ENCODE measurements at places on chromosomes 7 and 10. TPM values are rescaled to one million over a fixed set of nuclear protein-coding genes. Genes with fewer than 3 reads are reported as not detected.

DNA sequence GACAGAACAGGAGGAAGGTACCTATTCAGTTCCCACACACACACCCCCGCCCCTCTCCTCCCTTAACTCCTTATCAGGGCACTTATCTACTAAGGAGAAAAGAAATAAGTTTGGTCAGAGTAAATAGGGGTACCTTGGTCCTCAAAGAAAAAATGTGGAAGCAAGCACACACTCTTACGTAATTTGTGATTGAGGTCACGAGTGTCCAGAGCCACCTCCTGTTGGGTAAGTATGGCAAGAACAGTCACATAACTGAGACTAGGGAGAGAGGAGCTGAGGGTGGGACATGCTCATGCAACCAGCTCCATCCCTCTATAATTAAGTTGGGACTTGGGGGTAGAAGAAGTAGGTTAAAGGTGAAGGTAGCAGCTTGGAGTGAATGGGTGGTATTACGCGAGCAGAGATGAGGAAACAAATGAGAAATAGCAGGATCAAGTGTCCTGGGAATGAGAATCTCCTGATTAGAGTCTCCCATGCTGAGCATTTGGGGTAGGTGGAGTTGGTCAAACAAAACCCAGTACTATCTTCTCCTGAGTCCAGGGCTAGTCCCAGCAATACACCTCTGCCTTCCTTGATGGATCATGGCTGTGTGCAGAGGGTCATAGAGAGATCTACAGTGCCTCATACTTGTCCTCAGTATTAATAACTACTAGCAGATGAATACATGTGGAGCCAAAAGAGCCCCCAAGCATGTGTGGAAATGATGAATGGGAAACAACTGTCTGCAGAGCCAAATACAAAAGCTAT, 77.1 kb downstream of the GSAP start:
- no peaks in the 10 kb centered on the region for H3K36me3 ChIP-seq
- no peak overlapping the region for H3K4me3 ChIP-seq
- H3K4me1 ChIP-seq, result no peaks in the 10 kb centered on the region
- H3K27ac ChIP-seq, result no peak overlapping the region
- no peaks in the 10 kb centered on the region for H3K27me3 ChIP-seq
- DNase-seq, result no peak

GRCh38 chr10:71259815-71260501, 47.6 kb downstream of the UNC5B start:
- H3K4me3 ChIP-seq, result no peak overlapping the region
- peak; percentile 58 for DNase-seq
- peak overlapping the region; percentile 49 for H3K27ac ChIP-seq
- no peaks in the 10 kb centered on the region for H3K27me3 ChIP-seq
- H3K4me1 ChIP-seq, result peaks cover 16% of the 10 kb centered on the region

GRCh38 chr10:98482096-98482495, 35.4 kb upstream of the HPS1 start:
- no peaks in the 10 kb centered on the region for H3K27me3 ChIP-seq
- H3K4me1 ChIP-seq, result peaks cover 2% of the 10 kb centered on the region

Gene PSMA2
- polyA plus RNA-seq, result 181 TPM

DNA sequence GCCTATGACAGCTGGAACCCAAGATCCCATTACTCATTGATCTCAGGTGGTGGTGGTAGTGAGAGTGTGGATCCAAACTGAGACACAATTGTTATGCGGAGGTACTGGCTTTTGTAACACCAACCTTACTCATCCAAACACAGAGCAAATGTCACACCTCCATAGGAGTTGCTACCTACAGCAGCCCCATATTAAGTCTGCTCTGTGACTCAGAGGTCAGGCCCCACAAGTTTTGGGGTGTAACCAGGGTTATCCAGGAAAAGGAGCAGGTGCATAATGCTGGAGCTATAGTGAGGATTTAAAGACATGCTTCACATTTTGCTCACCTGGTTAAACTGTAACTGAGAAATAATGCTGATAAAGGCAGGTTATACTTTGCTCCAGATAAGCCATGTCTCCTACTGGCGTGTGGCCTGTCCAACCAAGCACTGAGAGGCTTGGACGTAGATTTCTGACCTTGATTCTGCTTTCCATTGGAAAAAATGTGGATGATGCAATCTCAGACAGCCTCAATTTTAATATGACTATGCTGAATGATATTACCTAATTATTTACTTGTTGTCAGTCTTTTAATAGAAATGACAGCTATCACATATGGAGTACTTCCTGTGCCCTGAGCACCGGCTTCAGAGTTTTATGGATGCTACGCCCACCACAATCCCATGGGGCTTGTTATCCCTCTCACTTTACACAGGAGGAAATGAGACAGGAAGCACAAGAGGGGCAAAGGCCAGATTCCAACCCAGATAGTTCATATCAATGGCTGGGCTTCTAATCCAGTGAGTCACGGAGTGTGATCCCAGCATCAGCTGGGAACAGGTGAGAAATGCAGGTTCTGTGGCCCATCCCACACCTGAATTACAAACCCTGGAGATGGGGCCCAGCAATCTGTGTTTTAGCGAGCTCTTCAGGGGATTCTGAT, 181.3 kb downstream of the CHN2 start:
- H3K27me3 ChIP-seq, result no peaks in the 10 kb centered on the region
- H3K4me3 ChIP-seq, result no peak overlapping the region

Gene CCDC172
- polyA plus RNA-seq, result not detected

GRCh38 chr7:93203496-93203895, 22.8 kb downstream of the HEPACAM2 start:
- no peak for DNase-seq
- no peaks in the 10 kb centered on the region for H3K4me1 ChIP-seq
- no peaks in the 10 kb centered on the region for H3K36me3 ChIP-seq
- no peak overlapping the region for H3K27ac ChIP-seq
- no peaks in the 10 kb centered on the region for H3K27me3 ChIP-seq

- no peaks in the 10 kb centered on the region for H3K27me3 ChIP-seq
- H3K36me3 ChIP-seq, result peaks cover 18% of the 10 kb centered on the region
- H3K27ac ChIP-seq, result no peak overlapping the region
- H3K4me1 ChIP-seq, result no peaks in the 10 kb centered on the region
- no peak overlapping the region for H3K4me3 ChIP-seq
Observed at GRCh38 chr10:1123972-1124371, 67.8 kb downstream of the WDR37 start.

Gene EBF3
- polyA plus RNA-seq, result 1.0 TPM

Gene ADAM22
- polyA plus RNA-seq, result 0.33 TPM

- H3K36me3 ChIP-seq, result no peaks in the 10 kb centered on the region
- H3K27ac ChIP-seq, result no peak overlapping the region
- H3K4me1 ChIP-seq, result no peaks in the 10 kb centered on the region
- DNase-seq, result no peak
Observed at GRCh38 chr10:28812384-28813372, 135.4 kb downstream of the BAMBI start.

Gene HOXA2
- 2.6 TPM for polyA plus RNA-seq

DNA sequence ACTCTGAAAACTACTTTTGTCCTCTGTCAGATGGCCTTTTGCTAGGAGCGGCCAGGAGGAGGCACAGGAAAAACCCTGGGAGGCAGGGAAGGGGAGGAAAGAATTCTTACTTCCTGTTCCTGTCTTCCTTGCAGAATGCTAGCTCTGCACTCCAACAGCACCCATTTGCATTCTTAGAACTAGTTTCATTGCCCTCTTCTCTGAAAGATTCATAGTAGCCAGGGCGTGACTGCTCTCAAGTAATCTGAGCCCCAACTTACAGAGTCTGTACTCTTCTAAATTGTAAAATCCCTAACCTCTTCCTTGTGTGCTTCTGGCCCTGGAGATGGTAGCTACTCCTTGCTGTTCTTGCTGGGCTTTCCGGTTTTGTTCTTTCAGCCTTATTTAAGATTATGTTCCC, 75.3 kb upstream of the STEAP1 start:
- H3K27ac ChIP-seq, result no peak overlapping the region
- DNase-seq, result no peak
- no peak overlapping the region for H3K4me3 ChIP-seq
- H3K4me1 ChIP-seq, result no peaks in the 10 kb centered on the region
- no peaks in the 10 kb centered on the region for H3K27me3 ChIP-seq

GRCh38 chr10:1774796-1775195, 37.5 kb upstream of the ADARB2 start:
- H3K4me1 ChIP-seq, result no peaks in the 10 kb centered on the region
- no peak overlapping the region for H3K27ac ChIP-seq
- H3K4me3 ChIP-seq, result no peak overlapping the region
- no peaks in the 10 kb centered on the region for H3K36me3 ChIP-seq

DNA sequence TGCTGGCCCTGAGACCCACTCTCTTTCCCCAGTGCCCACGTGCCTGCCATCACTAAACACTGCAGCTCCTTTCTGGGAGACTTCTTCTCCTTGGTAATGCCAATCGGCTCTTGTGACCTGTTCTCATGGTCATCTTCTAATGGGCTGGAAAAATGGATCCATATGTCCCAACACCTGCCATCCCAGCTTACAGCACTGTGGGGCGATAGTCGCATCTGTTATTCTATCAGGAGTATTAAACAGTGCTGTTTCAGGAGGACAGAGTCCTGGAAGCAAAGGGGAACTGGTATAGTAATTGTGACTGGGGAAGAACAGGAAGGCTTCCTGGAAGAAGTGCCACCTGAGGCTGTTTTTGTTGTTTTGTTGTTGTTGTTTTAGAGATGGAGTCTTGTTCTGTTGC, 411.2 kb downstream of the GLRX3 start:
- no peak for DNase-seq
- H3K27me3 ChIP-seq, result no peaks in the 10 kb centered on the region
- no peak overlapping the region for H3K4me3 ChIP-seq
- no peaks in the 10 kb centered on the region for H3K4me1 ChIP-seq
- no peak overlapping the region for H3K27ac ChIP-seq

GRCh38 chr7:108836256-108836655, 266.6 kb downstream of the DNAJB9 start:
- H3K27me3 ChIP-seq, result no peaks in the 10 kb centered on the region
- no peak overlapping the region for H3K4me3 ChIP-seq
- DNase-seq, result peak; percentile 45
- no peaks in the 10 kb centered on the region for H3K4me1 ChIP-seq
- H3K36me3 ChIP-seq, result no peaks in the 10 kb centered on the region
- H3K27ac ChIP-seq, result no peak overlapping the region
